ENCODE measurements at places on chromosomes 7 and 10.
A peak's percentile ranks its signal among the peaks of the same experiment; 100 is the strongest.

DNA sequence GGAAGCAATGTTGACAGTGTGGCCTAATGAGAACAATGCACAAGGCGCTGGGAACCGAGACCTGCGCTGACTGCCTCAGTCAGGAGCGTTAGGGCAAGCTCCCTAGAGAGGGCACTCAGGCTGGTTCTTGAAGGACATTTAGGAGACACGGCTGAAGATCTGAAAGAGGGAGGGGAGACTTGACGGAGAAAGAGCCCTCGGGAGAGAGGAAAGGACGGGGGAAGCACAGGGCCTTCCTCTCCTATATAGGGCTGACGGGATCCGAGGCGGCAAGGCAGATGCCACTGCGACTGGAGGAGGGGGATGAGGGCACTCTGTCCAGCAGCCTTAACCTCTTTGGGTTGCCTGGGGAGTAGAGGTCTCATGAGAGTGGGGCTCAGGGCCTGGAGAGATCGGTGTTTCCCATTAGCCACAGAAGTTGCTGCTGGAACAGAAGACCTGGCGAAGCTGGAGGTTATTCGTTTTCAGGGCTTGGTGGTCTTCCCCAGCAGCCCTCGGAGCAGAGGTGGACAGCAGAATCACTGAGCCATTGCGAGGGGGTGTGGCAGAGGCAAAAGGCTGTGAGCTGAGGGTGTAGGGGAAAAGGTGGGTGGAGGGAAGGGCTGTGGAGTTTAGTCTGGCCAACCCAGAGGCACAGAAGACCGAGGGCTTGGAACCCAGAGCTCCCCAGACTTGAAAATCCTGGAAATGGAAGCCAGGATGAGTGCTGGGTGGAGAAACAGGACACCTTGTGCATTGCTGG lies 36.0 kb downstream of the CLEC2L start:
- no peak for DNase-seq

DNA sequence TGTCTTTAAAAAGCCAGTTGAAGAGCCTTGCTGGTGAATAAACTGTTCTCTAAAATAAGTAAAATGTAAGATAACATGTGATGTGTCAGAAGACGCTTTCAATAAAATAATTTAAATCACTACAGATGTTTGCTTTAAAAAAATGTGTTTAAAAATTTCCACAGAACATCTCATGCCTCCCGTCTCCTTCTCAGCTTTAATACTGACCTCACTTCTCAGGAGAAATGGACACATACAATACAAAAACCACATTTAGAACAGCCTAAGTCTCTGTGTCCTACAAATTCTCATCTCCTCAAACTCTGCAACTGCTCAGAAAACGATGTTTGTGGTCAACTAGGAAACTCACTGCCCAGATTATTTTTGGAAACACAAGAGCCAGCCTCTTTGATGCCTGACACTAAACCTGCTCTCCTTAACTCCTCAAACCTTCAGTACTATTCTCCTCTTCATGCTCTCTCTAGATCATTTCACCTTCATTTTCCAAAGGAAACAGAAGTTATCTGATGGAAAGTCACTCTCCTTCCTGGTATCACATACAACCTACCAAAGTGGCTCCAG lies 120.3 kb downstream of the ZNF438 start:
- DNase-seq = no peak

DNA sequence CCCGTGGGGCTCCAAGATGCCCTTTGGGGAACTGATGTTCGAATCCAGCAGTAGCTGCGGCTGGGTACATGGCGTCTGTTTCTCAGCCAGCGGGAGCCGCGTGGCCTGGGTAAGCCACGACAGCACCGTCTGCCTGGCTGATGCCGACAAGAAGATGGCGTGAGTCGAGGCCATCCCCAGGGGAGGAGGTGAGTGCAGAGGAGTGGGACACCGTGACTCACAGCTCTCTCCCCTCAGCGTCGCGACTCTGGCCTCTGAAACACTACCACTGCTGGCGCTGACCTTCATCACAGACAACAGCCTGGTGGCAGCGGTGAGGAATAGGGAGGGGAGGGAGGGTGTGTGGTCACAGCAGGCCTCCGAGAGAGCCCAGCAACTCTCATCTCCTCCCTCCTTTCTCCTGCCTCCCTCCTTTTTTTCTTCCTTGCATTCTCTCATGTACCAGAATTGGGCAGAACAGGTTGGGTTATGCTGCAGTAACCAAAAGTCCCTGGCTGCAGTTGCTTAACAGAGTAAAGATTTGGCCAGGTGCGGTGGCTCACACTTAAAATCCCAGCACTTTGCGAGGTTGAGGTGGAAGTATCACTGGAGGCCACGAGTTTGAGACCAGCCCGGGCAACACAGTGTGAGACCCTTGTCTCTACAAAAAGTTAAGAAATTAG lies 16.5 kb downstream of the ARPC1B start:
- DNase-seq = no peak

- DNase-seq = peak; percentile 46
Observed at GRCh38 chr7:87797798-87798403, 78.3 kb downstream of the SLC25A40 start.

- no peak for DNase-seq
Observed at GRCh38 chr10:68095153-68095552, 14.1 kb upstream of the MYPN start.

GRCh38 chr7:98777051-98777450 lies 92.8 kb downstream of the TMEM130 start:
- DNase-seq = no peak

DNA sequence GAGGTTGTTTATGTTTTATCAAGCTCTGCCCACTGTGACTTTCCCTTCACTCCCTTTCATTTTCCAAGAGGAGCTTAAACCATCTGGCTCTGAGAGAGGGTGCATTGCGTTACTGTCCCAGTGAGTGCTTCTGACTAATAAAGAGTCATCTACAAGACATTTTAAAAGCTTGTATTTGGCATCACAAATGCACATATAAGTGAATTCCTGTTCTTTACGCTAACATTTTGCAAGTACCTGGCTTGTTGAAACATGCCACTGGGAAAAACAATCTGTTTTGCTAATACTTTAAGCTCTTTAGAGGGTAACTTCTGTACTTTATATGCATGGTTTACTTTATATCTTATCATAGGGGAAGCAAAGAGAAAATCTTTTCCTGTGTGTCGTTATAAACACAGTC lies 534.6 kb upstream of the POM121L12 start:
- no peak for DNase-seq

GRCh38 chr7:47000561-47000960 lies 581.4 kb downstream of the TNS3 start:
- DNase-seq = no peak

GRCh38 chr7:50663396-50664102 lies 98.3 kb upstream of the DDC start:
- DNase-seq = no peak

DNA sequence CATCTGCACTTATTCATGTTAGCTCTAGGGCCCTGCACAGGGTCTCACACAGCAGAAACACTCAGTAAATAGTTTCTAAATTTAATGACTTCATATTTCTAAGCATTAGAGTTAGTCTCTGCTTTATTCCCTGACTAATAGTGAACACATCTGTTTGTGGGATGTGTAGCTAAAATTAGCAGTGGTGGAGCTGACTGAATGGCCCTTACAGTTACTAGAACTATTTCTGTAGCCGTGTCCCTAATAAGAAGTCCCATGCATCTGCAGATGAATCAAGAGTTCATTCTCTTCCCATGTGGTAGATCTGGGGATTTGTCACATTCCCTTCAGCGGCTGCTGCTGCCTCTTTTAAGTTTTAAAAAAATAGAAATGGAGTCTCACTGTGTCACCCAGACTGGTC lies 11.7 kb downstream of the MAP3K8 start:
- no peak for DNase-seq

DNA sequence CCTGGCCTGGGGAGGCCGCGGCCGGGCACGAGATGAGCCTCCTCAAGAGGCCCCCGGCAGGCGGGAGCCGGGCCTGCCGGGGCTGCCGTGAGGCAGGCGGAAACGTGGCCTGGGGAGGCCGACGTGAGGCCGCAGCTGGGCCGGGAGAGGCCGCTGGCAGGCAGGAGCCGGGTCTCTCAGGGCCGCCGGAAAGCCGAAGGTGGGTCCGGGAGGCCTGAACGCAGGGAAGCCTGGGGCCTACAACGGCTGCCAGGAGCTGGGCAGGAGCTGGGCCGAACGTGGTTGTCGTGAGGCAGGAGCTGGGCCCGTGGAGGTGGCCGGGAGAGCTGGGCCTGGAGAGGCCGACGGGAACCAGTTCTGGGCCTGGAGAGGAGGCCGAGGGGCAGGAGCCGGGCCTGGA lies 171.9 kb downstream of the TPST1 start:
- DNase-seq = no peak

DNA sequence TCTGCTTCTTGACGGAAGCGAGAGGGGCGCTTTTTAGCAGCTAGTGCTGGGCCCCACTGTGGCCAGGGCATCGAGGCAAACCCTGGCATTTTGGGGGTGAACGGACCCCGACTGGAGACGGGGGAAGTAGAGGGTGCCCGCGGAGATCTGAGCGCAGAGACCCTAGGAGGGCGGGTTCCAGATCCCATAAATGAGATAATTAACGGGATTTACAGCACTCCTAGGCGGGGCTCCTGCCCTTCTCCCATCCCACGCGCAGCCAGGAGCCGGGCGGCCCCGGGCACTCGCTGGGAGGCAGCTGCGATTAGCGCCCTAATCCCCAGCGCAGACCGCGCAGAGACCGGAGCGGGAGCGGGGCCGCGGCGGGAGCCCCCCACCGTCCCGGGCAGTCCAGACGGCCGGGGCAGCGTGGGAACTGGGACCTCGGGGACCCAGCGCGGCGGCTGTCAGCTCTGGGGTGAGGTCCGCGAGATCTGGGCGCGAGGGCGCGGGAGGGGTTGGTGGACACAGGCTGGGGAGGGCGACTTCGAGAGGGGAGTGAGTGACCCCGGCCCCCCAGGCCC lies 735 bp downstream of the JCAD start:
- DNase-seq = no peak

DNA sequence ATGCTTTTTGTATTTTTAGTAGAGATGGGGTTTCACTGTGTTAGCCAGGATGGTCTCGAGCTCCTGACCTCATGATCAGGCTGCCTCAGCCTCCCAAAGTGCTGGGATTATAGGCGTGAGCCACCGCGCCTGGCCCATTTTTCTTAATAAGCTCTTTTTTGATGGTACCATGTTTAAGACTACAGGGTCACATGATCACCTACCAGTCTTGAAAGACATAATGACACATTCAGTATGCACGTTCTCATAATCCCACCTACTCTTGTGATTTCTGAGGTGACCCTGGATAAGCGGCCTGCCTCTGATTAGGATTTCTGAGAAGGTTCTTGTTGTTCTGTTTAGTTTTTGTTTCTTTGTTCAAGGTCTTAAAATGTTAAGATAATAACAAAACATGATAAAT lies 43.7 kb upstream of the PLXNA4 start:
- no peak for DNase-seq

DNA sequence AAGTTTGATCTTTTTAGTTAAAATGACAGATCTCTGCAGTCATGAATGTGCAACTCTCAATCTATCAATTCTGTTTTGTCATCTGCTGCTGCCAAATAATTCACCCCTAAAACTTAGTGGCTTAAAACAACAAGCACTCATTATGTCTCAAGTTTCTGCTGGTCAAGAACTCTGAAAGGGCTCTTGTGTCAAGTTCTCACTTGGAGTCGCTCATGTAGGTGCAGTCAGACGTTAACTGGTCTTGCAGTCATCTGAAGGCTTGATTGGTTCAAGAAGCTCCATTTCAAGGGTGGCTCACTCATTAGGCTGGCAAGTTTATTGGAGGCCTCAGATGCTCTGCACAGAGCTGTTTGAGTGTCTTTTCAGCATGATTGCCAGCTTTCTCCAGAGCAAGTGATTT lies 28.5 kb upstream of the LRRC72 start:
- no peak for DNase-seq

Measured in left kidney (tissue), 8 donors.